ENCODE measurements at places on chromosomes 13 and 19.
A peak's percentile ranks its signal among the peaks of the same experiment; 100 is the strongest.

GRCh38 chr13:102970542-102970941 is 95.7 kb downstream of the SLC10A2 start:
- DNase-seq: no peak

GRCh38 chr19:35767288-35768081 is 7.9 kb upstream of the ARHGAP33 start:
- DNase-seq: no peak

DNA sequence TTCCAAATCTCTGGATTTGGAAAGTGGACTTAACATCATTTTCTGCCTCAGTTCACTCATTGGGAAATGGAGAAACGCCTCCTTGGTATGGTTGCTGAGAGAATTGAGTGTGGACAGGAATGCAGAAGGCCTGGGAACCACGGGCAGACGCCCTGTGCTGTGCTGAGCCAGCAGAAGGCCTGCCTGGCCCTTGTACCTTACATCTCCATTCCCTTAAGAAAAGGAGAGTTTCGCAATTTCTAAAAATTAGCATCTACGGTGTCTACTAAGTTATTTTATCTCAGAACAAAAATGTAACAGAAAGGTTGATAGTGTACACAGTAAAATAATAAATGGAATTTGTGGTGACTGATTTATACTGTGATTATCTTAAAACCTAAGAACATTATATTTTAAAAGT is 78.7 kb downstream of the IPO5 start:
- DNase-seq: no peak

GRCh38 chr19:44718441-44719261 is 19.7 kb downstream of the CEACAM16 start:
- DNase-seq: no peak

DNA sequence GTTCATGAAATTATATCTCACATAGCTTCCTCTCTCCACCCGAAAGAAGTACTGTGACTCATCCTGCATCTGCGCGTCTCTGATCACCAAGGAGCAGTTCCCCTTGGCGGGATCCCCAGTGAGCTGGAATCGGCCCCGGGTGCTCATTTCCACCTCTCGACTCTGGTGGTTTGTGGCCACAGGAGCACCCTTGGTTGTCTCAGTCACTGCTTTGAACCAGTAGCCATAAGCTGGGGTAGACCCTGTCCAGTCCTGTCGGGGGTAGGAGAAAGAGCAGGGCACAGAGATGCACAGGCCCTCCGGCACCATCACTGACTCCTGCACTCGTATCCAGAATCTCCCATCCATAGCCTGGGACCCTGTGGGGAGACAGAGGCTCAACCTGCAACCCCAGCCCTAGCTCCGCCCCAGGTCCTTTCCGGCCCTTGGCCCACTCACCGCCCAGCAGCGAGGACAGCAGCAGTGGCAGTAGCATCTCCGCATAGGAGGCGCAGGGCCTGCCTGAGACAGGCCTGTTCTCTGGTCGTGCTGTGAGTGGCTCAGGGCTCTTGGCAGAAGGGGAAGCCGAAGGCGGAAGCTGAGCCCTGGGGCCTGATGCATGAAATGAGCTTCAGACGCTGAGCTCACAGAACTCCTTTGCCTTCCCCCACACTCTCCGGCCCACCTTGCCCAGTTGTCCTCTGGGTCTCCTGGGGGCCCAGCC is at the start of gene SIGLEC10:
TSS of gene SIGLEC10 (minus strand) at position 536 of the 703 bp plus-strand sequence. CDS start at position 475, 61 bp downstream.
- peak; percentile 9 for DNase-seq

- DNase-seq: no peak
Measured at GRCh38 chr19:3456925-3457527, 23.3 kb downstream of the SMIM24 start.

GRCh38 chr13:97456047-97456446 is 22.1 kb downstream of the RAP2A start:
- DNase-seq: no peak
